Activated CD4-positive, alpha-beta T cell treated with anti-CD3 and anti-CD28 coated beads for 4 hours (primary cell): ENCODE measurements at places on chromosomes 7 and 10.

DNA sequence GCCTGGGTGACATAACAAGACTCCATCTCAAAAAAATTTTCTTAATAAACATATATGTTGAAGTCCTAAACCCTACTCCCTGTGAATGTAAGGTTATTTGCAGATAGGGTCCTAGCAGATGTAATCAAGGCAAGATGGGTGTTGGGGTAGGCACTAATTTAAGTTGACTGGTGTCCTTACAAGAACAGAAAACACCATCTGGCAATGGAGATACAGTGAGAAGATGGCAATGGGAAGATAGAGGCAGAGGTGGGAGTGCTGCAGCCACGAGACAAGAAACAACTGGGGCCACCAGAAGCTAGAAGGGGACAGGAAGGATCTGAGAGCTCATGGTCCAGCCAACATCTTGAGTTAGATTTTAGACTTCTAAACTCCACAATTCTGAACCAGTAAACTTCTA is 606.4 kb downstream of the CNTNAP2 start:
- no peak for DNase-seq

GRCh38 chr10:127756264-127756663 is 19.3 kb downstream of the FOXI2 start:
- no peak for DNase-seq

DNA sequence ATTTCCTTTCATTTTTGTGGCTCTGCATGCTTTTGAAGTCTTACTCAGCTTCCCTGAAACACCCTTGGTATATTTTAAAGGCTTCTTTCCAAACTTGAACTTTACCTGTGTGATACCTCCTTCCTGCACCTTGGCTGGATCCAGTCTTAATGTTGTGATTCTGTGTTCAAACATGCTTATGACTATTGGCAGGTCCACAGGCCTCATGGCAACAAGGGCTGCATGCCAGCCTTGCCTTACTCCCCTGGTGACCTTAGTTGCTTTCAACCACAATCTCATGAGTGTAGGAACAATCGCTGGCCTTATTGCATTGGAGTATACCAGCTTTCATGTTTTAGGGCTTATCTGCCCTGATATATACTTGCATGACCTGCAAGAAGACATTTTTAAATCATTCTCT is 238.7 kb downstream of the KIF20B start:
- DNase-seq, result no peak

DNA sequence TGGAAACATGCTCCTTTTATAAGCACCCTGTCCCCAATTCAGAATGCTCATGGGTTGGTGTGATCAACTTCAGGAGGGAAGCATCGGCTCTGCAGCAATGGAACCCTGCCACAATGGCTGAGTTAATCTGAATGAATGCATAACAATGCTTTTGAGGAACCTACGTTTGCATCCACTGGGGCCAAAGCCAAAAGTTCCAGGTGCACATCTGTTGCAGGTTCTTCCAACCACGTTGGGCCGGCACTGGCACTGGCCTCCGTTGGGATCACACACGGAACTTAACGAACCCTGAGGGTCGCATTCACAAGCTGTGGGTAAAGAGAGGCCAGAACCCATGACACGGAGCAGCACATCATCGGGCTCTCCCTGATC is 43.4 kb downstream of the LAMB1 start:
- no peak for DNase-seq

- DNase-seq, result no peak
These were observed 32.2 kb upstream of the GARS1 start for GRCh38 chr7:30562498-30562897.

DNA sequence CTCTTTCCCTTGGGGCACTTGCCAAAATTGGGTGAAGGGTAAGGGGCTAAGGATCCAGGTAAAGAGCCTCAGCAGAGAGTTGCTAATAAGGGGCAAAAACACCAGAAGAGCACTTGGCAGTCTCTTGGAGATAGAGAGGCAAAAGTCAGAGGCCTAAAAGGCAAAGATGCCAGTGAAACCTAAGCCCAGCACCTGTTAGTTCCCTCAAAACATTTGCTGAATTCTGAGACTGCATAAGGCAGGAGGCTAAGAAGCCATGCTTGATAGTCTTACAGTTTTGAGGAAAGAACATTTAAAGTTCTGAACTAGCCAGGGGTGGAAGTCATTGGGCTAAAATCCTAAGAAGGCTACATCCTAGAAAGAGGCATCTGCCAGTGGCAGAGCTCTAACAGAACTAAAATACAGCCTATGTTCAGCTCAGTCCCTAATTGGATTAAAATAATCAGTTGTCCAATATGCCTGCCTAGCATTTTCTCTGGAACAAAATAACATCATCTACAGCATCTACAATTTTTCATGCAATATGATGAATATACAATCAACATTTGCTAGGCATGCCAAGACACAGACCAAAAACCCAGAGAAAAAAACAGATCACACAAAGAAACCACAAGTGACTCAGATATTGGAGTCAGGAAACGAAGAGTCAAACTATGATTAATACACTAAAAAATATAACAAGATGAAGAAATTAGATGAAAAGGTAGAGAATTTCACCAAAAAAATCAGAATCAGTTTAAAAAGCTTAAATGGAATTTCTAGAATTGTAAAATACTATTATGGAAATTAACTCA is 7.7 kb downstream of the HTR7 start:
- no peak for DNase-seq
